ENCODE measurements at places on chromosomes 2 and 18. TPM values are rescaled to one million over a fixed set of nuclear protein-coding genes. Genes with fewer than 3 reads are reported as not detected.

The RTP5 gene
- total RNA-seq = not detected

The MRPL53 gene
- total RNA-seq = 51.9 TPM

DNA sequence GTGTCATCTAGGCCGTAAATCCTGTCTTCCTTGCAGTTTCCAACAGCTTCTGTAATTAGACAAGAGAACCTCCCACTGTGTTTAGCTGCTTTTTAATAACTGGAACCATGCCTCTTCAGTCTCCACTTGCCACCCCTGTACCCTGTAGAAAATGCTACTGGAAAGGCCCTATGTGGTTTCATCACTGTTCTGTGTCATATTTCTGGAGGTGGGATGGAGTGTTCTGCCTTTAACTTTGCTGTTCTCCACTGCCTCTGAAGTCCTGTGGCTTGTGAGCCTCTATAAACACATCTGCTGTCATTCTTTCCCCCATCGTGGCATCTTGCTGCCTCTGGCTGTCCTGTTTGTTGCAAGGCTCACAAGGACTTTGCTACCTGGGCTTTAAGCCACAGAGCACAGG, 17.9 kb downstream of the MGAT5 start:
- no peak overlapping the region for H3K4me3 ChIP-seq
- H3K36me3 ChIP-seq = peaks cover 30% of the 10 kb centered on the region
- H3K27me3 ChIP-seq = no peaks in the 10 kb centered on the region
- no peaks in the 10 kb centered on the region for H3K4me1 ChIP-seq
- no peak for DNase-seq
- H3K27ac ChIP-seq = no peak overlapping the region

DNA sequence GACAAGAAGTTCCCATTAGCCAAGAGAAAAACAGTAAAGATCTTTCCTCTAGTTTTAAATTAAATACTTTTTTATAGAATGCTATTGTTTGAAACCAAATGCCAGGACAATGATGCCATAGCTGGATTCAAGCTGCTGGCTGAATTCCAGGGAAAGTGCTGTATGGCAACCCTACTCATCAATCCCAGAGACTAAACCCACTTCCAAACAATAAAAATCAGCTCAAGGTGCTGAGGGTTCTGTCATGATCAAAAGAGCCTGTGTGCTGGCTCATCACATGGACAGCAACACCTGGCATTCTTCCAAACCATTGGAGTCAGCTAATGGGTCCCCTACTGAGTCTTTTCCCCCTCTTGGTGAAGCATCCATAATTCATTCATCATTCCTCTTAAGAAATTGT, 53.7 kb upstream of the PARD3B start:
- no peaks in the 10 kb centered on the region for H3K36me3 ChIP-seq
- no peak for DNase-seq
- no peak overlapping the region for H3K4me3 ChIP-seq
- H3K27ac ChIP-seq = no peak overlapping the region
- H3K27me3 ChIP-seq = no peaks in the 10 kb centered on the region
- H3K4me1 ChIP-seq = no peaks in the 10 kb centered on the region

GRCh38 chr18:9469685-9470084, 5.6 kb upstream of the RALBP1 start:
- no peak overlapping the region for H3K27ac ChIP-seq
- H3K4me1 ChIP-seq = peaks cover 18% of the 10 kb centered on the region
- H3K4me3 ChIP-seq = no peak overlapping the region
- no peak for DNase-seq

The CRIM1 gene
- 21.5 TPM for total RNA-seq

DNA sequence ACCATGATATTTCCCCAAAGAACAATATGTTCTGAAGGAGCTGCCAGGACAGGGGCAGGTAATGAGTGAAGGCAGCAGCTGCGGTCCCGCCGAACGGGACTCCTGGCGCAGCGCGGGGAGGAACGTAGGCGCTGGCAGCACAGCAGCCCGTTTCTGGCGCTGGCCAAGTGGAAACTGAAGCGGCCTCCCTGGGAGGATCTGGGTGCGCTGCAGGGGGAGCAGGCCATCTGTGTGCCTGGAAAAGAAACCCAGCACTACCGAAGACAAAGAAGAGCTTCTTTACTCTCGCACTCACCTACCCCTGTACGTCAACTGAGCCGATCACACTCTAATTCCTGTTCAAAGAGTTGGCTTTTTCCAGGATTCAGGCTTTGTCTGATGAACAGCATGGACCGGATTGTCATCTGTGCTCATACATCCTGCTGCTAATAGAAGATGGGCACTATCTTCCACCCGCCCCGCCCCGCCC, 11.8 kb downstream of the G6PC2 start:
- H3K4me3 ChIP-seq = no peak overlapping the region
- no peak for DNase-seq
- no peak overlapping the region for H3K27ac ChIP-seq
- H3K36me3 ChIP-seq = no peaks in the 10 kb centered on the region
- no peaks in the 10 kb centered on the region for H3K4me1 ChIP-seq

All from HepG2 (cell line).